Upper lobe of left lung (tissue), 6 donors: ENCODE measurements at places on chromosomes 6 and 20. TPM values are rescaled to one million over a fixed set of nuclear protein-coding genes. Genes with fewer than 3 reads are reported as not detected.
A peak's percentile ranks its signal among the peaks of the same experiment; 100 is the strongest.

- no peak for DNase-seq
- no peaks in the 10 kb centered on the region for H3K36me3 ChIP-seq
- H3K4me3 ChIP-seq = no peak overlapping the region
Observed at GRCh38 chr6:25472306-25472705, 179.7 kb upstream of the SCGN start.

DNA sequence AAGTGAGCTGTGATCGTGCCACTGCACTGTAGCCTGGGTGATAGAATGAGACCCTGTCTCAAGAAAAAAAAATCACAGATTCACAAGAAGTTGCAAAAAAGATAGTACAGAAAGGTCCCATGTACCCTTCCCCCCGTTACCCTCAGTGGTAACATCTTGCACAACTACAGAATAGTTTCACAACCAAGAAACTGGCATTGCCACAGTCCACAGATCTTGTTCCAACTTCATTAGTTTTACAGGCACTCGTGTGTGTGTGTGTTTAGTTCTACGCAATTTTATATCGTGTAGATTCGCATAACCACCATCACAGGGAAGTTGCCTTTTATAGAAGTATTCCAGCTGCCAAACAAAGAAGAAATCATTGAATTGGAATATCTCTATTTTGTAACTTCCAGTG lies 19.1 kb downstream of the SPATA2 start:
- peaks cover 30% of the 10 kb centered on the region for H3K4me1 ChIP-seq
- H3K27me3 ChIP-seq = no peaks in the 10 kb centered on the region
- no peak overlapping the region for H3K4me3 ChIP-seq
- peak overlapping the region; percentile 18 for H3K27ac ChIP-seq
- DNase-seq = no peak

Gene ZC3H12D
- 5.7 TPM for total RNA-seq

DNA sequence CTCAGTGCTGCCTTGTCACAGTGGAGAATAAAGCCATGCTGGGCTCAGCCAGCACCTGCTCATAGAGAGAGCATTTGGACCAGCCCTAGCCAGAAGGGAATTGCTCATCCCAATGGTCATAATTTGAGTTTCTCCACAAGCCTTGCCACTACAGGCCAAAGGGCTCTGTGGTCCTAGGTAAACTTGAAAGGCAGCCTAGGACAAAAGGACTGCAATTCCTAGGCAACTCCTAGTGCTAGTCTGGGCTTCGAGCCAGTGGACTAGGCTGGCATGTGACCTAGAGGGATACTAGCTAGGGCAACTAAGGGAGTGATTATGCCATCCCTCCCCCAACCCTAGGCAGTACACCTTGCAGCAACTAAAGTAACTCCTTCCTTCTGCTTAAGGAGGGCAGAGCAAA lies 516.2 kb downstream of the BCKDHB start:
- no peak overlapping the region for H3K27ac ChIP-seq
- no peak overlapping the region for H3K4me3 ChIP-seq
- H3K36me3 ChIP-seq = no peaks in the 10 kb centered on the region
- H3K27me3 ChIP-seq = no peaks in the 10 kb centered on the region
- H3K4me1 ChIP-seq = no peaks in the 10 kb centered on the region
- DNase-seq = no peak

- H3K4me1 ChIP-seq = no peaks in the 10 kb centered on the region
- no peak overlapping the region for H3K27ac ChIP-seq
- H3K4me3 ChIP-seq = no peak overlapping the region
- H3K27me3 ChIP-seq = no peaks in the 10 kb centered on the region
- no peaks in the 10 kb centered on the region for H3K36me3 ChIP-seq
Observed at GRCh38 chr6:130041594-130041993, 23.2 kb downstream of the L3MBTL3 start.

GRCh38 chr6:6784514-6785162 lies 196.1 kb downstream of the LY86 start:
- H3K4me3 ChIP-seq = no peak overlapping the region
- no peak for DNase-seq
- no peak overlapping the region for H3K27ac ChIP-seq

DNA sequence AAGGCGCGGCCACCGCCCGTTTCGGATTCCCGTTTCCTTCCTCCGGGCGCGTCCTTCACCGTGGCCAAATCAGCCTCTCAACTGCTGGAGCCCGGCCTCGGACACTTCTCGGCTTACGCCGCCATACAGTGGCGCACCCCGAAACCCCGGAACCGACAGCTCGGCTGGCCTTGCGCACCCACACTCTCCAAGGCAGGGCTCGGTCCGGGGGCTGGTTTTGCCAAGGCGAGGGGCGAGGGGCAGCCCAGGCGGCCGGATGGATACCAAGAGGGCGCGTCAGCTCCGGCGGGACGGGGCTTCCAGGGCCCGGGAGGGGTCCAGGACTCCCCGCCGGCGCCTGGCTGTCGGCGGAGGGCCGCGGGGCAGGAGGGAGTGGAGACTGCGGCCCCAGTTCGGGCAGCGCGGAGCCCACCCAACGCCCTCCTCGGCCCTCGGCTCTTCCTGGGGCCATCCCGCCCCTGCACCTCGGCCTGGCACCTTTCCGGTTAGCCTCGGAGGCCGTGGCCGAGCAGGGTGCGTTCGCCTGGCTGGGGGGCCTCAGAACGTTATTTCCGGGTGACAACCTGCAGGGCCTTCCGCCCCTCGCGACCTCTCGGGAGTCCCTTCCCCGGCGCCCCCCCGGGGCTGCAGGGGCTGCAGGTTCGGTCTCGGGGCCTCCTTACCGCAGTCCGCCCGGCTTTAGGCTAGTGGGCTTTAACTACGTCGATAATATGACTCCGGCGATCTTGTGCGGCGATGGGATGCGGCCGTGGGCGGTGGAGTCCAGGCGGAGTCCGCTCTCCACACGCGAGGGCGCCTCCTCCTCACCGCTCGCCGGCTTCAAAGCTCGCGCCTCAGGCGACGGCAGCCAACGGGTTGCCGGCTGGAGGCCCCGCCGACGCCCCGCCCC lies 697 bp upstream of the CEP43 start:
- no peaks in the 10 kb centered on the region for H3K36me3 ChIP-seq
- H3K4me3 ChIP-seq = peak overlapping the region; percentile 87
- H3K27me3 ChIP-seq = no peaks in the 10 kb centered on the region
- peak; percentile 42 for DNase-seq
- peak overlapping the region; percentile 68 for H3K27ac ChIP-seq
- H3K4me1 ChIP-seq = peaks cover 12% of the 10 kb centered on the region

GRCh38 chr6:28673417-28673786 lies 147.7 kb downstream of the GPX5 start:
- H3K27me3 ChIP-seq = no peaks in the 10 kb centered on the region
- H3K36me3 ChIP-seq = no peaks in the 10 kb centered on the region
- no peak overlapping the region for H3K4me3 ChIP-seq
- peaks cover 11% of the 10 kb centered on the region for H3K4me1 ChIP-seq
- no peak for DNase-seq
- no peak overlapping the region for H3K27ac ChIP-seq

- H3K27ac ChIP-seq = no peak overlapping the region
- H3K27me3 ChIP-seq = no peaks in the 10 kb centered on the region
- no peaks in the 10 kb centered on the region for H3K4me1 ChIP-seq
- DNase-seq = no peak
Observed at GRCh38 chr6:93248631-93249030, 170.7 kb downstream of the EPHA7 start.

DNA sequence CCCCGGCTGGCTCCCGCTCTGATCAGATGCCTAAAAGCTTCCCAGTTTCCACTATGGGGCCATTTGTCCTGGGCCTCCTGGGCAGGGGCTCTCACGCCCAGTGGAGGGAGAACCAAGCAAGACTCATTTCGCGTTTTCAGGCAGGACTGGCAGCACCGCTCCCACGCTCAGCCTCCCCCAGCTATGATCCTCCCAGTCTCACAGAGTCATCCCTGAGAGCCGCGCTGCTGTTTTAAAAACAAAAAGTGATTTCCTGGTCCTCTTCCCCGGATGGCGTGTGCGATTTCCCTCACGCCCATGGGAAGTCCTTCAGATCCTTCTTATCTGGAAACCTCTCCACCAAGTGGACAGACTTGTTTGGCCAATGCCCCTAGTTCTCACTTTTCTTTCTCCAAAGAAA lies at the start of gene ADGRF5:
TSS of gene ADGRF5 (minus strand) at position 208 of the 400 bp plus-strand sequence. CDS start 15,176 bp downstream, outside the sequence.
- H3K4me3 ChIP-seq = peak within 1 kb of the TSS; percentile 20
- H3K36me3 ChIP-seq = no peaks in the 10 kb centered on the region
- H3K27me3 ChIP-seq = no peaks in the 10 kb centered on the region
- peak; percentile 62 for DNase-seq
- H3K4me1 ChIP-seq = peaks cover 41% of the 10 kb centered on the region

Gene ARFGEF3
- 25.5 TPM for total RNA-seq

Gene SYTL3
- 10.3 TPM for total RNA-seq

Gene NKAIN4
- total RNA-seq = not detected

DNA sequence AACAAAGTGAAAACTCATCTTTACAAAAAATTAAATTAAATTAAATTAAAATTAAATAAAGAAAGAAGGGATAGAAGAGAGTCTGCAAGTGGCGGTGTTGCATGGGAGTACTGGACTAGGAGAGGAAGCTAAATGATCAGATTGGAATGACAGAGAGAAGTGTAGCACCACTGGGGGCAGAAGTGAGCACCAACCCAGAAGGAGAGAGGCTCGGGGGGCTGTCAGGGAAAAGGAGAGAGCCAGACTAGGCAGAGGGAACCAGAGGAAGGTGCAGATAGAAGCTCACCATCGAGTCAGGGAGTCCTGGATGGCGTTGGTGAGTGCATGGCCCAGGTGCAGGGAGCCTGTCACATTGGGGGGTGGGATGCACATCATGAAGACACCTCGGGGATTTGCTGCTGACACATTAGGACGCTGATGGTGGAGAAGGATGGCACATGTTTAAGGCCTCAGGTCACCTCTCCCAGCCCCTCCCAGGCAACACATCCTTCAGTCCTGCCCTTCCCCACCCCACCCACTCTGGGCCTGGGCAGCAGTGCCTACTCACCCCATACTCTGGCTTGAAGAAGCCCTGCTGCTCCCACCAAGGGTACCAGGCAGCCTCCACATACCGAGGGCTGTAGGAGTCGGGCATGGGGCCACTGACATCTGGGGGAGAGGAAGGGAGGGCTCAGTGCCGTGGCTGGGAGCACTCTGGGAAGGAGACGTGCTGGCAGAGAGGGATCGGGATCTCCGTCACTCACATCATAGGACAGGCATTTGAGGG lies 4.0 kb downstream of the VARS1 start:
- peaks cover 16% of the 10 kb centered on the region for H3K4me1 ChIP-seq
- peaks cover 11% of the 10 kb centered on the region for H3K36me3 ChIP-seq
- H3K27ac ChIP-seq = no peak overlapping the region
- DNase-seq = no peak

DNA sequence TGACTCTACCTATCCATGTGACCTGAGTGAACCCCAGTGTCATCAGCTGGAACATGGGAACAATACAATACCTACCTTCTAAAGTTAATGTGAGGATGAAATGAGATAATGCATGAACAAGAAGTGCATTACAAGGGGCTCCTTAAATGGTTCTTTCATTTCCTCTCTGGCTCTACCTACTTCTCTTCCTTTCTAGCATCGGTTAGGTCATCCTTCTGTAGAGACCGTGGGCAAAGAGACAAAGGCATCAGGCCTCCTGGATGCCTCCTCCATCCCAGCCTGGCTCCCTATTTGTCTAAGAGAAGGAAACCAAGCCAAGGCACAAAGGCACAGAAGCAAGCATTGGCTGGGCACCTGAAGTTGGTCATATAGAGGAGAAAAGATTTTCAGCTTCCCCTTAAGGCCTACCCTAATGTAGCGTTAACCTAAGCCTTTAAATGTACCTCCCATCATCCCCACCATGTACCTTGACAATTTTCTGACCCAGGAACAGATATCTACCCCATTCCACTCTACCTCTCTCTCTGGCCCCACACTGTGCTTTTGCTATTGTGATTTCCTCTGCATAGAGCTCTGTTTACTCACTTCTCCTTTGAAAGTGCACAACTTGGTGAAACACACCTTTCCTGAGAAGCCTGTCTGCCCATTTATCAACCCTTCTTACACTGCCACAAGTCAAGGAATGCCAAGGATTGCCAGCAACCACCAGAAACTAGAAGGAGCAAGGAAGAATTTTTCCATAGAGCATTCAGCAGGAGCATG lies 86.6 kb downstream of the GCLC start:
- no peak overlapping the region for H3K4me3 ChIP-seq
- no peaks in the 10 kb centered on the region for H3K36me3 ChIP-seq
- H3K27ac ChIP-seq = no peak overlapping the region
- no peak for DNase-seq
